Choroid plexus epithelial cell (primary cell): ENCODE measurements at places on chromosomes 4 and X.

- DNase-seq = no peak
These were observed 129.5 kb upstream of the CYSLTR1 start for GRCh38 chrX:78456909-78457308.

GRCh38 chr4:125317525-125317877 lies 2.7 kb downstream of the FAT4 start:
- peak; percentile 62 for DNase-seq

DNA sequence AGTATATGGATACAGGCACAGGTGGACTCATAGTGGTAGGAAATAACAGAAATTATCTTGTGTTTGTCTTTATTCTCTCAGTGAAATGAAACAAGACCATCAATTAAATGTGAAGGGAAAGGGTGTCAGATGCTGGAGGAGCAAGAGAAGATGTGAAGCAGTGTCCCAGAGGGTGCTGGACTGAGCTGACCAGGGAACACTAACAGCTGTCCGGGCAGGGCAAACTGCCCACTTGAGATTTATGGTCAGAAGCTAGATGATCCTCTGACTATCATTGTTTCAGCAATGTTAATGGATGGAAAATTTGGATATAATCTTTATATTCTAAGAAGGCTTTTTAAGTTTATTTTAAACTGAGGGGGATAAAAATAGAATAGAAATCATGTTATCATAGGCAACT lies 267.2 kb upstream of the SLC7A11 start:
- no peak for DNase-seq

DNA sequence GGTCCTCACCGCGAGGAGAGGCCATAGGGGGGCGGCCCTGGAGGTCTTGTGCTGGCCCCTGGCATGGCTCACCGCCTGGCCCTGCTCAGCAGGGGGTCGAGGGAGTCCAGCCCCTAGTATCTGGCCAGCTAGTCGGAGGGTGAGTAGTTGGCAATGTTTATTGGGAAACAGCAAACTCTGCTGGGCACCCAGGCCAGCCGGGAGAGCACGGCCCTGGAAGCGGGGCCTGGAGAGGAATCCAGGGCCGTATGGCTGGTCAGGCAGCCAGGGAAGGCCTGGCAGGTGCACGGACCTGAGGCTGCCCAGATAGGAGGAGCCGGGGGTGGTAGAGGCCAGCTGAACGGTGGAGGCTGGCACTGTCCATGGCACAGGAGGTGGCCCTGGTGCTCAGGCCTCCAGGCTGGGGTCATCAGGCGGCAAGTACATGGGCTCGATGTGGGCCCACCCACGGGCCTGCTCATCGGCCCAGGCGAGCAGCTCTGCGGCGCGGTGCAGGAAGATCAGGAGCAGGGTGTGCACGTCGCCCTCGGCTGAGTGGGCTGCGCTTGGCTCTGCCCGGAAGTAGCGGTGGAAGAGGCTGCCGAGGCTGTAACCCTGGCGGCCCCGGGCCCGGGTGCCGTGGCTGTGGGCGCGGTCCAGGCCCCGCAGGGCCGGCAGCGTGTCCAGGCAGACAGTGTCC lies 1.4 kb downstream of the TREX2 start:
- DNase-seq = no peak

GRCh38 chr4:138014590-138015288 lies 227.4 kb downstream of the SLC7A11 start:
- no peak for DNase-seq

- DNase-seq = no peak
These were observed 37.8 kb downstream of the PJA1 start for GRCh38 chrX:69127466-69127865.

GRCh38 chr4:76035141-76035540 lies 729 bp downstream of the CXCL11 start:
- DNase-seq = no peak
